ENCODE measurements at places on chromosomes 11 and 22. TPM values are rescaled to one million over a fixed set of nuclear protein-coding genes. Genes with fewer than 3 reads are reported as not detected.

- peak overlapping the region; percentile 77 for H3K27ac ChIP-seq
- H3K27me3 ChIP-seq, result no peaks in the 10 kb centered on the region
- H3K4me1 ChIP-seq, result peaks cover 9% of the 10 kb centered on the region
- H3K36me3 ChIP-seq, result no peaks in the 10 kb centered on the region
- peak; percentile 54 for DNase-seq
These were observed 15.9 kb downstream of the PRSS23 start for GRCh38 chr11:86816251-86816726.

DLG2 gene
- total RNA-seq, result 2.9 TPM

GAS2 gene
- 5.1 TPM for total RNA-seq

- H3K36me3 ChIP-seq, result no peaks in the 10 kb centered on the region
- peak; percentile 78 for DNase-seq
- H3K27me3 ChIP-seq, result no peaks in the 10 kb centered on the region
- H3K4me3 ChIP-seq, result no peak overlapping the region
- peaks cover 20% of the 10 kb centered on the region for H3K4me1 ChIP-seq
- H3K27ac ChIP-seq, result peak overlapping the region; percentile 76
These were observed 29.5 kb downstream of the DKK3 start for GRCh38 chr11:11978792-11979487.

DNA sequence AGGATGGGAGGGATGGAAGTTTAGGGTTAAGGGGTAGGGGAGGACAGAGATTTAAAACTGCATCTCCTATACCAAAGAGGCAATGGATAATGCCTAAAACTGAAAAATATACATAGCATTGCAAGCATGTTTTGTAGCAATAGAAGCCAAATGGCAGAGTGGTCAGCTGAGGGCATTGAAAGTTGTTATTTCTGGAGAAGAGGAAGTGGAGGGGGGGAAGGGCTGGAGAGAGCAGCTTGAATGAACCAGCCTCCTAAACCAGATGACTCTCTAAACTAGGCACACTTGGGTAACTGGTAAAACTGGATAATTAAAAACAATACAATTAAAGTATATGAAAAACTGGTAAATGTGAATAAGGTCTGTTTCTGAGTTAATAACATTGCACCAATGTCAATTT, 70.3 kb upstream of the TP53I11 start:
- no peak for DNase-seq
- H3K27me3 ChIP-seq, result no peaks in the 10 kb centered on the region
- peak overlapping the region; percentile 24 for H3K27ac ChIP-seq
- H3K4me1 ChIP-seq, result peaks cover 4% of the 10 kb centered on the region
- H3K36me3 ChIP-seq, result no peaks in the 10 kb centered on the region
- no peak overlapping the region for H3K4me3 ChIP-seq

SCGB2A2 gene
- total RNA-seq, result not detected

SAA2 gene
- not detected for total RNA-seq

DDI1 gene
- not detected for total RNA-seq

GRCh38 chr22:38074181-38075104, 9.5 kb downstream of the SLC16A8 start:
- no peaks in the 10 kb centered on the region for H3K36me3 ChIP-seq
- H3K4me3 ChIP-seq, result no peak overlapping the region
- no peaks in the 10 kb centered on the region for H3K4me1 ChIP-seq
- no peak for DNase-seq
- no peaks in the 10 kb centered on the region for H3K27me3 ChIP-seq

DNA sequence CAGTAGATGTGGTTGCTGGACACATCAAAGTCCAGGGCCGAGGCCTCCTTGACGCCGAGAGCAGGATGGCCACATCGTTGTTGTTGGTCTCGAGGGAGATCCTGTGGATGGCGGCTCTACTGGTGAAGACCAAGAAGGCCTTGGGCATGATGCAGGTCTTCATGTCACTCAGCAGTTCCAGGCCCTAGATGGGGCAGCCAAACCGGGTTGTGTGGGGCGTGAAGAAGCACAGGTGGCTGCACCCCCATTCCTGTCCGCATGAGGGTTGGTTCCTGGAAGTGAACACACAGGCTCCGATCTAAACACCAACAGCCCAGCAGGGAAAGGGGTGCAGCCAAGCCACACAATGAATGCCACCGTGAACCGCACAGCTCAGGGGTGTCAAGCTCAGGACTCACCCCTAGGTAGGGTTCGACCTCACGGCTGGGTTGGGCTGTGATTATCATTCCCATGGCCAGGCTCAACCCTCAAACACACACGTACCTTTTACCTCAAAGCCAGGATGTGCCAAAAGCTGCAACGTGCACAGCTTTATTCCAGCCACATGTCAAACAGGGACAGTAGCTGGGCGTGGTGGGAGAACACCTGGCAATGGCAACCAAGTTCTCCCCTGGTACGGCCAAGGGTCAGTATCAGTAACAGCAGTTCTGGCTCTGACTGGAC, 132.3 kb downstream of the CRYBB2 start:
- H3K4me3 ChIP-seq, result no peak overlapping the region
- H3K36me3 ChIP-seq, result no peaks in the 10 kb centered on the region
- H3K27ac ChIP-seq, result no peak overlapping the region
- H3K27me3 ChIP-seq, result no peaks in the 10 kb centered on the region
- no peak for DNase-seq

- no peak overlapping the region for H3K27ac ChIP-seq
- no peaks in the 10 kb centered on the region for H3K27me3 ChIP-seq
- no peak overlapping the region for H3K4me3 ChIP-seq
- H3K36me3 ChIP-seq, result no peaks in the 10 kb centered on the region
These were observed 141.0 kb downstream of the ARHGAP20 start for GRCh38 chr11:110571081-110571720.

PIK3C2A gene
- 83.8 TPM for total RNA-seq
